ENCODE measurements at places on chromosomes 6 and 20. TPM values are rescaled to one million over a fixed set of nuclear protein-coding genes. Genes with fewer than 3 reads are reported as not detected.
A peak's percentile ranks its signal among the peaks of the same experiment; 100 is the strongest.

- DNase-seq, result peak; percentile 18
Observed at GRCh38 chr20:62893700-62894099, 32.1 kb upstream of the TCFL5 start.

DNA sequence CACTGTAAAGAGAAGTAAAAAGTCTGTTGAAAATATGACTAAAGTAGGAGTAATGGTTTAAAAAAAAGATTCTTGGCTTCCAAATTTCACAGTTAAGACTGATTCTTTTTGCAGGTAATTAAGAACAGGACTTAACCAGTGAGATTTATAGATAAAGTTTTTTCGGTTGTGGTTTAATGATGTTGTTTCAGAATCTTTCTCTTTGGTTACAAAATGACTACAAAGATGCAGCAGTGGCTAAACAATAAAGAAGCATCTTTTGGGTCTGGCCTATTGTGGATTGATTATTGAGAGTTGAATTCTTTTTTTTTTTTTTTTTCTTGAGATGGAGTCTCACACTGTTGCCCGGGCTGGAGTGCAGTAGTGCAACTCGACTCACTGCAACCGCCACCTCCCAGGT, 109.7 kb downstream of the AKAP7 start:
- DNase-seq, result no peak

DNA sequence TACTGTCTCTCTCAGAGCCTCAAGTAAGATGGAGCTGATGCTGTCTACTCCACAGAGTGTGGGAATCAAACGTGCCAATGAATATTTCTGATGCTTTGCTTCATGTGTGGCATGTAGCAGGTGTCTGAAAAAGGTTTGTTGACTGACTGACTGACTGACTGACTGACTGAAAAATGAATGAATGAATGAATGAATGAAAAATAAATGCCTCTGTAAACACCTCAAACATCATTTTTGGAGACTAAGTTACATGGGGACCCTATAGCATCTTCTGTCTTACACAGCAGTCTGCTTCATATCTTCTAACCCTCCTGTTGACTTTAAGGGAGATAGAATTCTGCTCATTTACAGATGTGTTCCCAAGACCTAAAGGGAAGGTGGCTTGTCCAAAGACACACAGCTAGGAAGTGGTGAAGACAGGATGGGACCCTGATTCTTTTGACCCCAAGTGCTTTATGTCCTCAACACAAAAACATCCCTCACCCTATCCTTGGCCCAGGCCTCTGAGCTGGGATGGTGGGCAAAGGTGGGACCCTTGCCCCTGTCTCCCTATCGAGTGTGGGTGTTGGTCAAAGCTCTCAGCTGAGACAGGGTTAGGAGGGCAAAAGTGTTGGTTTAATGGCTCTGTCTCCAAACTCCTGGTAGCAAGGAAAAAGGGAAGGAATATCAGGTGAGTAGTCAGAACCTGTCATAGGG, 104.4 kb downstream of the TOX2 start:
- DNase-seq, result no peak

GRCh38 chr20:63495741-63496595, 2.9 kb downstream of the EEF1A2 start:
- DNase-seq, result peak; percentile 77

GRCh38 chr6:122072014-122072647, 327.3 kb upstream of the HSF2 start:
- DNase-seq, result no peak

- DNase-seq, result no peak
Observed at GRCh38 chr20:45034436-45034835, 66.5 kb downstream of the KCNS1 start.

- no peak for DNase-seq
Observed at GRCh38 chr20:20432618-20433286, 64.8 kb downstream of the INSM1 start.

GRCh38 chr20:38970302-38970701, 8.2 kb downstream of the DHX35 start:
- DNase-seq, result peak; percentile 88

DNA sequence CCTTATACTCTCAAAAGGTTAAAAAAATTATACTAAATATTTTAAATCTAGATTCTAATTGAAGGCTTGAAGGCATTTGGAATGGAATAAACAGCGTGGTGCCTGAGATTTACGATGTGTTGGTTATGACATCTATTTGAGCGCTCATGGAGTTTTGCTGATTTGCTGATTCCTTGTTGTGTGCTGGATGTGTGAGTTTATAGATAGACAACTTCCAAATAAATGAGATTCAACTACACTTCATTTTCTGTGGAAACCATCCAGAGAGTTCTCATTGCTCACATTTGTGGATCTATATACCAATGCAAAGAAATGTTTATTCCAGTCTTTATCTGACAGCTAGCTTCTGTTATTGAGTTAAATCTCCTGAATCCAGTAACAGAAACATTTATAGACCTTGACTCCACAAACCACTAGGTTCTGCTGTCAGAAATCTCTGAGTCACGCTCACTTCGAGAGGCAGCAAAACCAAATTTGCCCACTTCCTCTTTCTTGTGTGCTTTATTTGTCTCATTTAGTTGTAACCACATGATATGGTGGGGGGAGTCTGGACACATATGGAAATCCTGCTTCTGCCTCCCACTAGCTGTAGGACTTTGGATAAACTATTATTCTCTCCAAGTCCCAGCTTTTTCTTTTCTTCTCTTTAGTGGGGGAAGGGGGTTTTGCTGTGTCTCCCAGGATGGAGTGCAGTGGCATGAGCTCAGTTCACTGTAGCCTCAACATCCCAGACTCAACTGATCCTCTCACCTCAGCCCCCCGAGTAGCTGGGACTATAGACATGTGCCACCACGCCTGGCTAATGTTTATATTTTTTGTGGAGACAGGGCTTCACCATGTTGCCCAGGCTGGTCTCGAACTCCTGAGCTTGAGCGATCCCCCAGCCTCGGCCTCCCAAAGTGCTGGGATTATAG, 54.5 kb downstream of the IPCEF1 start:
- DNase-seq, result peak; percentile 65

DNA sequence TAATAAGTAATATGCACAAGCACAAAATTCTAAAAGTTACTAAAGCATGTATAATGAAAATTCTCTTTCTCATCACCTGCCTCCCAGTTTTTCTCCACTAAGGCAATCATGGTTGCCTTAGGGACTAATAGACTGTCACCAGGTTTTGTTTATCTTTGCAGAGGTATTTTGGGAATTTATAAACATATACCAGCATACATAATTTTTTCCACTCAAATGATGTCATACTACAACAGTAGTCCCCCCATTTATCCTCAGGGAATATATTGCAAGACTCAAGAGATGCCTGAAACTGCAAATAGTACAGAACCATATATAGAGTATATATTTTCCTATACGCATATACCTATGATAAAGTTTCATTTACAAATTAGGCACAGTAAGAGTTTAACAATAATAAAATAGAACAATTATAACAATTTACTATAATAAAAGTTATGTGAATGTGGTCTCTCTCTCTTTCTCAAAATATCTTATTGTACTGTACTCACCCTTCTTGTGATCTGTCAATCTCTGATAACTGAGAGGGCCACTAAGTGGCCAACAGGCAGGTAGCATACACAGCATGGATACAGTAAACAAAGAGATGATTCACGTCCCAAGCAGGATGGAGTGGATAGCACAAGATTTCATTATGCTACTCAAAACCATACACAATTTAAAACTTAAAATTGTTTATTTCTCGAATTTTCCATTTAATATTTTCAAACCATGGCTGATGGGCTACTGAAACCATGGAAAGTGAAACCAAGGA, 19.7 kb downstream of the RBL1 start:
- DNase-seq, result no peak

- DNase-seq, result peak; percentile 22
Observed at GRCh38 chr6:149990212-149990660, 26.5 kb downstream of the ULBP1 start.

DNA sequence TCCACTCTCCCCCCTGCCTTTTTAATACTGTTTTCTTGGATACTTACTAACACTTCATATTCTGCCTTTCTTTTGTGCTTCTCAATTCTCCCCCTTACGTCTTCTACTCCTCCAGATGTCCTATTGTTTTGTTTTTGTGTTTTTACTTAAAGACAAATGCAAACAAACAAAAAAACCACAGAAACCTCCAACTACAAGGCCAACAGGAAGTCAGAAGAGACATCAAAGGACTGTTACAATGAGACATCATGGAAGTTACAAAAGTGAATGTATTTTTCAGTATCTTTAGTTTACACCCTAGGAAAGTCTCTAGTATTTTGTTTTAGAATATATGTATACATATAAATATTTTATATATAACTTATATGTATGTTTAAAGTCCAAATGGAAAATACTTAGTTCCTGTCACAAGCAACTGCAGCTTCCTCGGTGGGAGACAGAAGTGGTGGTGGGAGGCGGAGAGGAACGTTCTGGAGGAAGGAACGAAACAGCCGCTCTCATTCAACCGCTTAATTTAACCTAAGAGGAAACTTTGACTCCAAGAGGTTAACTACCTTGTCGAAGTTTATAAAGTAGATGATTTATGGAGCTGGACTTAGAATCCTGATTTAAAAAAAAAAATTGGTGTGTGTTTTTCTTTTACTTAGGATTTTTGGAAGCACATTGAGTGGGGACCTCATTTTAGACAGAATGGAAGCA, 168.9 kb upstream of the PDE10A start:
- no peak for DNase-seq

- peak; percentile 15 for DNase-seq
Observed at GRCh38 chr20:59752704-59753460, 148.5 kb downstream of the PHACTR3 start.

DNA sequence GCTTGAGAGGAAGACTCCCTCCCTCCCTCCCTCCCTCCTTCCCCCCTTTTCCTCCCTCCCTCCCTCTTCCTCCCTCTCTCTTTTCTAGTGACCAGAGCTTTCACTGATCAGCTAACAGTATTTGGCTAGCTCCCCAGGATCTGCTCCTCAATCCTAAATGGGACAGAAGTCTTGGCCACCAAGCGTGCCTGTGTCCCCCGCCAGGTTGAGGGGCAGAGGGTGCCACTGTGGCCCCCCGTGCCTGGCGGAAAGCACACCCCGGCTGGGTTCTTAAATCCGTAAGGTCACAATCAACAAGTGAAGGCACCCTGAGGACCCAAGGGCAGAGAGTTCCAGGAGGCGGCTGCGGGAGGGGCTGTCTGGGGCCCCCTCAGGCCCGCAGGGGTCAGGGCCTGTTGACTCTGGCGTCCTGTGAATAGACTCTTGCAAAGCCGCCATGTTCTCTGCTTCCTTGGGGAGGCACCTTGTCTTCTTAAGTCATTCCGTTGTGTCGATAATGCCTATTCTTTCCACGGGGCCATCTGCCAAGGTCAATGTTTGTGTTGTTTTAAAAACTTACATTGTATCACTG, 38.9 kb upstream of the STX16 start:
- DNase-seq, result no peak

DNA sequence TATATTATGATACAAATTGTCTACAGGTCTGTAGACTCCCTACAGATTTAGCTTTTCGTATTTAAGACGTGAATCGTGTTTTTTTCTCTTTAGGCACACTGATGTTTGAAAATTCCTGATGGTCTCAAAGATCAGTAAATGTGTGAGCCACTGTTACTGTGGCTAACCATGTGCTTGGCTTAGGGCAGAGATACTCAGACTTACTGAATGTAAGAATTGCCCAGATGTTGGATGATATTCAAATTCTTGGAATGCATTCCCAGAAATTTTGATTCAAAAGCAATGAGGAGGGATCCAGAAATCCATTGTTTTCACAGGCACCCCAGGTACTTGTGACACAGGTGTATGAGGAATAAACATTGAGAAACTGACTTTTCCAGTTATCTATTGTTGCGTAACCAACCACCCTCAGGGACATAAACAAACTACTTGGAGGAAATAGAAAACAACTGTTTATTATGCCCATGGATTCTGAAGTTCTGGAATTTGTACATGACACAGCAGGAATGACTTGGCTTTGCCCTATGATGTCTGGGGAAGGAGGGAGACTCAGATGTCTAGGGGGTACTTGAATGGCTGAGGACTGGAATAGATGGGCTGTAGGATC, 339.6 kb upstream of the CITED2 start:
- no peak for DNase-seq

DNA sequence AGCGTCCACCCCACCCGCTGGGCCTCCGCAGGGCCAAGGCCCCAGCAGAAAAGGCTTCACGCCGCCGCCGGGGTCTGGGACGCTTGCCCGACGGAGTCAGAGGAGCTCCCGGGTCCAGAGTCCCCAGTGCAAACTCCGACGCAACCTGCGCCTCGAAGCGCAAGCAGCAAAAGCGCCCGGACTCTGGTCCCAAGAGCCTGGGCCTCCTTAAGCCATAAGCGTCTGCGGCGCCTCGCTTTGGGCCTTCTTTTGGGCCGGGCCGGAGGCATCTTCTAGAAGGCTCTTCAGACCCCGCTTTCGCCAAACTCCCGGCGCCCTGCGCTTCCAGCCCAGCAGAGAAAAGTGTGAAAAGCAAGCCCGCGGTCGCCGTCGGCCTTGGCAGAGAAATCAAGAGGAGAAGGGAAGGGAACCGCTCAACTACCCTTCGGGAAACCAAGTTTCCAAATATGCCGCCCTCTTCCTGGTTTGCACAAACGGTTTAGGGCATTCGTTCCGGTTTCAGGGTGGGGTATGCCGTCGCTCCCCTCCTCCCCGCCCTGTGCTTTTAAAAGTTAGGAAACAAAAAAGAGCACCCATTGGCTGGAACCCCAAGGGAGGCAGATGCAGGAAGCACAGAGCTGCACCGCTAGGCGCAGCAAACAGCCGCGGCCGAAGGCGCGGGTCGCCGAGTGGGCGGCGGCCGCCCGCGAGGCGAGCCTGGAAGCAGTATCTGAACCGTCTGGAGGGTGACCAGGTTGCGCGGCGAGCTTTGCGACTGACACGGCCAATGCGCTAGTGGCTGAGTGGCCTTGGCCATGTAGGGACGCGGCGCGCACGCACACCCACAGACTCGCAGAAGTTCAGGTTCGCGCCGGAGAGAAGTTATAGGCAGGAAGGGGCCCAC, 1.2 kb downstream of the TBX18 start:
- DNase-seq, result peak; percentile 92

DNA sequence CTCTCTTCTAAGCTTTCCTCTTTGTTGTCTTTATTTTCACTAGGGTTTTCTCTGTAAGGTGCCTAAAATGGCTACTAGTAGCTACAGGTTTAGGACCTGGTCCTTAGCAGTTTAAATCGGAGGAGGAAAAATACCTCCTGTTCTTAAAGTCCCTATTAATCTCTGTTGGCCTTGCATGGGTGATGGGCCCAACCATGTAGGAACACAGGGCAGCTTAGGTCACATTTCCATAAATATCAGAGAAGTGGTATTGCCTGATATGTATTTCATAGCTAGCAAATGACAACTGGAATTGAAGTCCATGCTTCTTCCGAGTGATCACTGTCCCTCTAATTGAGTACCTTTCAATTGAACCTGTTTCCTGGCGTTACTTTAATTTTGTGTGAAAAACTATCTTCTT, 70.0 kb downstream of the LAMA2 start:
- DNase-seq, result no peak

- DNase-seq, result no peak
Observed at GRCh38 chr20:40875116-40876085, 153.2 kb upstream of the TOP1 start.

- DNase-seq, result no peak
Observed at GRCh38 chr6:52541135-52541534, 35.7 kb downstream of the TRAM2 start.

GRCh38 chr20:24705486-24705885, 236.1 kb downstream of the SYNDIG1 start:
- DNase-seq, result peak; percentile 38

GLP1R gene
- total RNA-seq, result not detected

RAET1L gene
- not detected for total RNA-seq

HLA-DMA gene
- 6.3 TPM for total RNA-seq
